ENCODE measurements at places on chromosomes 6 and 20.
A peak's percentile ranks its signal among the peaks of the same experiment; 100 is the strongest.

DNA sequence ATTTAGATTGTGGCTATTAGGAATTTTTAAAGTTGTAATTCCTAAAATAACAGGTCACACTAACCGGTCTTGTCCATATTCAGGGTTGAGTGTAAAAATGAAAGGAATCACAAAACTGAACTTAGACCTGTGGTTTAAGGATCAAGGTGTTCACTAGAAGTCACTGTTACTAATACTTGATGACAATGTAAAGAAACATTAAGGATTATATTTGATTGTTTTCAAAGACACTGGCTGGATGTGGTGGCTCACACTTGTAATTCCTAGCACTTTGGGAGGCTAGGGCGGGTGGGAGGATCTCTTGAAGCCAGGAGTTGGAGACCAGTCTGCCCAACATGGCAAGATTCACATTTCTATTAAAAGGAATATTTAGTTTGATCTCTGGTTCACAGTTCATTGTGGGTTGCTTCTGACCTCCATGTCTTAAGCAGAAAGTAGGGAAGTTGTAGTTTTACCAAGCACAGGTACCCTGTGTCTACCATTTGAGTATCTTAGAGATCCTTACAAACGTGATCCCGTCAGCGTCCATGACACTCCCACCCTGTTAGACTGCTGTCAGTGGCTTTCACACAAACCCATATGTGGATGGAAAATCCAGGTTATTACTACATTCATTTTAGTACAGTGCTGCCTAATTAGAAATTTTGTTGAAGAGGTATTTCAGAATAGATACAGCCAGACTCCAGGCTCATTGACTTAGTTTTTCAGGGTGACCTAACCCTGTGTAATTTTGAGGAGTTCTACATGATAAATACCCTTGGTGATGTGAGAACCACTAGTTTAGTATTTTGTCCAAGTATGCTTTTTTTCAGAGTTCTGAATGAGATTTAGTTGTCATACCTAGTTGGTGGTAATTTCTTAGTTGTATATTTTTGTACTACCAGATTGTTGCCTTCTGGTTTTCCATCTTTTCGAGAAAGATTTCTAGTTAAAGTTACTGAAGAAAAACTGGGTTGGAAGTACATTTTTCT, 10.2 kb downstream of the SRSF3 start:
- DNase-seq: no peak

GRCh38 chr6:105611606-105612005, 208.7 kb upstream of the PREP start:
- DNase-seq: no peak

DNA sequence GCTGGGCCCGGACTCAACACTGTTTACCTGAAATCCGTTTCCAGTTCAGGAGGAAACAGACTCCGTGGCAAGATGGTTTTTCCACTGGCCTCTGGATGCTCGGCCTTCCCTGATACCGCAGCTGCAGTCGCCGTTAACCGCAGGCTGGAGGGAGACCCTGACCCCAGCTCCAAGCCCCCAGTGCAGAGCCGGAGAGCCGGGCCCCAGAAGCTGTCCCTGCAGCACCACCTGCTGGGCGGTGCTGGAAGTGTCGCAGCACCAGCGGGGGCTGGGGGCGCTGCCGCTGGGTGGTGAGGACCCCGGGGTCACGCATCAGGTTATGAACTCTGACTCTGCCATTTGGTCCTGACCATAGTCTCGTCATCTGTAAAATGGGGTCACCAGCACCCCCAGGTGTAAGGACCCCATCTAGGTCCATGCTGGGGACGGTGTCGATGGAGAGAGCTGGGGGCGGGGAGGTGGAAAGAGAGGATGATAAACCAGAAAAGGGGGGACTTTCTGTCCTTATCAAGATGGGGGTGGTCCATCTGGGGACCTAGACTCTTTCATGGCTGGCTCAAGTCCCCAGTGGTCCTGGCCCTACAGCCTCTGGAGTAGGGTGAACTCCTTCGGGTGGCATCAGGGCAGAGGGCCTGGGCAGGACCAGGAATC, 20.8 kb upstream of the CHRNA4 start:
- no peak for DNase-seq

DNA sequence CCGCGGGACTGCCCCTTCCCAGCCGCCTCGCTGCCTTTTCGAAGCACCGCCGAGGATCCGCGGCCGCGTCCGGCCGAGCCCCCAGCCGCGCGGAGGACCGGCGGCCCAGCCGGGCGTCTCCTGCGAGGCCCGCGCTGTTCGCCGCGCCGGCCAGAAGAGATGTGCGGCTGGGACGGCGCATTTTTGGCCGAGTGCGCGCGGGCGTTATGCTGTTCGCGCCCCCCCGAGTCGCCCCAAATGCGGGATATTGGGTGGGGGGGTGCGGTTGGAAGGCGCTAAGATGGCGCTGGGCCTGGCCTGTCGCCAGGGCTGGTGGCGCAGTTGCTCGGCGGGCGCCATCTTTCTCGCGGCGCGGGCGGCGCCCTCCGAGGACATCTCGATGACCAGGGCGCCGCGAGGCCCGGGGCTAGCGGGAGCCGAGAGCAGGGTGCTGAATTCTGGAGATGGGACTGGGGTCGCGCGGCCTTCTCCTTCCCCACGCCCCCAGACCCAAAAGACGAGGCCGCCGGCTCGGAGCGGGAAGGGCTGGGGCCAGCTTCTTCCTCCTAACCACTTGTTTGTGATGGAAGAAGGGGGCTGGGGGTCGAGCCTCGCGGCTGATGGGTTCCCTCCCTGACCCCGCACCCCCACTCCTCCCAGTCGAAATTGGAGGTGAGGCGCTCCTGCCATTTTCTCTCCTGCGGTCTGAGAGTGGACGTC, 1.5 kb downstream of the BICRAL start:
- DNase-seq: peak; percentile 82

- DNase-seq: no peak
Measured at GRCh38 chr20:7383216-7383615, 557.0 kb downstream of the HAO1 start.

DNA sequence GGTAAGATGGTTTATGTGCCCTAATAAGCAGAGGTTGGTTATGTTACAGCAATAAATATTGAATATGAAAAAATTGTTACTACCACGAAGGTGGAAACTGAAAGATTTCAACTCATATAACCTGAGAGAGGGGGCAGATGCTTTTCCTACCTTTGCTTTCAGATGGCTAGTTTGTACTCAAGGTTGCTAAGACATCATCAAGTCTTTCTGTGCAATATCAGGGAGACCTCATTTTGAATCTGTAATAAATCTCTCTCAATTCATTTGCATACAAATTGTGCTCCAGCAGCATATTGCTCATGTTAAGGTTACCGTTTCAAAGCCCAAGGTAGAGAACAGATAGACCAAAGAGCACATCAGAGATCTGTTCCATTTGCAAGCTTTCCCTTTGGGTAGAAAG, 220.4 kb downstream of the KHDC1L start:
- no peak for DNase-seq

GRCh38 chr6:130943738-130944137, 116.5 kb downstream of the SMLR1 start:
- DNase-seq: no peak

DNA sequence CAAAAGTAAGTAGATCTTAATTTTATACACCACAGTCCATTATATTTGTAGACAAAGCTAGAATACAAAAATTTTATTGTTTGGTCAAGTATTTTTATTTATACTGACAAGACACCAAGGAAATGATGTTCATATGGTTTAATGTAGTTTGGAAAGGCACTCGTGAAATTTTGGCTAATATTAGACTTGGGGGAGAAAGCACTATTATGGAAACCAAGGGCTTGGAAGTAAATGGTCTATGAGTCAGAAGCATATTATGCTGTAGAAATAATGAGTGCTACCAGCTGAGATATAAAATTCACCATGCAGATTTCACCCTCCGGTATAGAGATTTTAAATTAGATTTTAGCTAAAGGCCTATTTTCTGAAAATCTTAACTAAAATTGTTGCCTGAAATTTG, 233.6 kb downstream of the KCNQ5 start:
- no peak for DNase-seq

GRCh38 chr6:73074175-73074574, 151.1 kb downstream of the KHDC1L start:
- DNase-seq: no peak

DNA sequence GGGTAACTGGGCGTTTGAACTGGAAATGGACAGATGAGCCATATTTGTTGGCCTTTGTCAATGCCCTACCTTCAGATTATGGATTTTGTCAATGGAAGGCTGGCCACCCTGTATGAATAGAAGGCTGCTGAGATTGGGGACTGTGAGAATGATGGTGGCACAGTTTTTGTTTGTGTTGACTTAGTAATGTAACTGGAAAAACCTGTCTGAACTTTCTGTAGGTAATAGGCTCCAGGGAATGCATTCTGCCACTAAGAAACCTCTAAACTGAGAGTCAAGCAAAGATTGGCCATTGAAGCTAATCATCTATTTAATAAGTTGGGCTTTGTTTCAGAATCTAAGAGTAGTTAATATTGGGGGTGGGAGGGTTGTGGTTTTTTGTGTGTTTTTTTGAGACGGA, 97.5 kb downstream of the FOXO3 start:
- no peak for DNase-seq

Measured in left ventricle myocardium inferior (tissue), 1 donor.